AG04449 (cell line): ENCODE measurements at places on chromosomes 5 and 9.

GRCh38 chr9:33146298-33146697 lies 20.8 kb downstream of the B4GALT1 start:
- DNase-seq = no peak

DNA sequence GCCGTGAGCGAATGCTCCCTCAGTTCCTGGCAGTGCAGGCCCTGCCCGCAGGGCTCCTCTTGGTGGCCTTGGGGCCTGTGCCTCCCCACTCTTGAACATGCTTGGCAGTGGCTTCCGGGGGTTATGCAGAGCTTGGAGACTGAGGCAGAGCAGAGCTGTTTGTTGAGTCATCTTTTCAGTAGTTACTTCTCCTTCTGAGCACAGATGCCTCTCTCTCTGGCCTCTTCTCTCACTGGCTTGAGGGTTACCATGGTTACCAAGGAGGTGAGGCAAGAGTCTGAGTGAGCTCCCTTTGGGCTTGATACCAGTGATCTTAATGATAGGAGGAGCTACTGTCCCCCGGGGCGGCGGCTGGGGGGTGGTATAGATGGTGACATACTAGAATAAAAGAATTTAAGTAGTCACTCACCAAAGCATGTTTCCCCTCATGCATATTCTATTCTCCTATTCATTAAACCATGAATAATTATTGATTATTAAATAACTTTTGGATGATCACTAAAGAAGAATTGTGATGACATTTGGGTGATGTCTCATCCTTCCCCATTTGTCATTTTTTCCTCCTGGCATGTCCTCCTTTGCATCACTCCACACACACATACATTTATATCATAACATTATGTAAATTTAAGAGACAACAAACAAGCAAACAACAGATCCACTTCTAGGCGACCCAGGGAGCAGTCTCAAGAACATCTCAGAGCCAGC lies 111.1 kb downstream of the ARHGAP26 start:
- DNase-seq = peak; percentile 65

DNA sequence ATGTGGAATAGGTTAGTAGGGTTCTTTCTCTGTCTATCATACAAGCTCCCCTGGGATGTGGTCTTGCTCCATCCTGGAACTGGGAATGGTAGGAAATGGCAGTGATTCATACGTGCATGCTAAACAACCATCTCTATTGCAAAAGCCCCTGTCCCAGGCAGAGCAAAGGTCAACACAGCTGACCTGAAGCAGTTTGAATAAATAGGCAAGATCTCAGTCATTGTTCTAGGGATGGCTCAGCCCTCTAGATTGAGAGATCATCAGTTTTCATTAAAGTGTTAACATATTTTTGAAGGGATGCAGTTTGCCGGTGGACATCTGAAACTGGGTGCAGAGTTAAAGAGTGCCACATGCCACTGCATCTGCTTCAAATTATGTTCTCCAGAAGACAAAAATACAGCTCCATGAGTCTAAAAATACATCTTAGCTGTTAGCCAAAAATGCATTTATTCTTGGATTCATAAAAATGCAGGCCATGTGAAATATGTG lies 224.1 kb downstream of the ESM1 start:
- DNase-seq = peak; percentile 90

- no peak for DNase-seq
Measured at GRCh38 chr5:149498724-149499336, 52.4 kb downstream of the CSNK1A1 start.

DNA sequence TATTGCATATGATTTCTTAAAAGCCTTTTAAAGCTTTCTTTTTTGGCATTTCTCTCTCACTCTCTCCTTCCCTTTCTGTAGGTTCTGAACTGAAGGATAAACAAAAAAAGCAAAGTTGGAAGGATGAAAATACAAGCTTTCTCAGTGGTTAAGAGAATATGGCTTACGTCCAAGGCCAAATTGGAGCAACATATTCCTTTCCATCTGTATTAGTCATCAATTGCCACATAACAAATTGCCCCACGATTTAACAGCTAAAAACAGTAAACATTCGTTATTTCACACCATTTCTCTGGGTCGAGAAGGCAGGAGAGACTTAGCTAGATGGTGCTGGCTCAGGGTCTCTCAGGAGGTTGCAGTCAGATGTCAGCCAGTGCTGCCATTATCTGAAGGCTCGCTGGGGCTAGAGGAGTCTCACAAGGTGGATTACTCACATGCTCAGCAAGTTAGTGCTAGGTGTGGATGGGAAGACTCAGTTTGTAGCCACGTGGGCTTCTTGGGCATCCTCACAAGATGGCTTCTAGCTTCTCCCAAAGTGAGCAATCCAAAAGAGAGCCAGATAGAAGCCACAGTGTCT lies 2.0 kb upstream of the ROR2 start:
- no peak for DNase-seq

DNA sequence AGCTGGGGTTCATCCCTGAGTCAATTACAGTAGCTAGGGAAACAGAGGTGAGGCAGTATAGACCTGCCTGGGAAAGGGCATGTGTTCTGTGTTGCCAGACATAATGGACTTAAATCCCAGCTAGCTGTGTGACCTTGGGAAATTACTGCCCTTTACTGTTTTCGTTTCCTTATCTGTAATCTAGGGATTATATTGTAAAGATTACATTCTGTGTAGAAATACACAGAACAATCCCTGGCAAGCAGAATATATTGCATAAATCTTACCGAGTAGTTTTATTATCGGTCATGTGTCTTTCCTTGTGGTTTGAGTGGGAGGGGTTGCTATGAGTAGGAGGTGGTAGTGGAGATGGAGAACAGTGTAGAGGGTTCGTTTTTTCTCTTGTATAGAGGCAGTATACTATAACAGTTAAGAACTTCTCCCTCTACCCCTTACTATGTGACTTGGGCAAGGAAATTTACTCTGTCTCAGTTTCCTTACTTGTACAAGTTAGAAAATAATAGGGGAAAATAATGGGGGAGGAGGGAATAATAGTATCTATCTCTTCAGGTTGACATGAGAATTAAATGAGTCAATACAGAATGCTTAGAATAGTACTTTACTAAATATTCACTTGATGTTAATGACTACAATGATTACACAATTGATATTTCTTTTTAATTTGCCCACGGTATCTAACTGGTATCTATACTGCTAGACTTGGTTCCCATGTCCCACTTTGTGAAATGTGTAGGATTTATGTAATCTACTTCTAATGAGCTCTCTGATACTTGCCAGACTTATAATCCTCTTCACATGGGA lies 7.1 kb upstream of the DMXL1 start:
- no peak for DNase-seq

- no peak for DNase-seq
Measured at GRCh38 chr5:37207802-37208201, 41.4 kb downstream of the CPLANE1 start.

DNA sequence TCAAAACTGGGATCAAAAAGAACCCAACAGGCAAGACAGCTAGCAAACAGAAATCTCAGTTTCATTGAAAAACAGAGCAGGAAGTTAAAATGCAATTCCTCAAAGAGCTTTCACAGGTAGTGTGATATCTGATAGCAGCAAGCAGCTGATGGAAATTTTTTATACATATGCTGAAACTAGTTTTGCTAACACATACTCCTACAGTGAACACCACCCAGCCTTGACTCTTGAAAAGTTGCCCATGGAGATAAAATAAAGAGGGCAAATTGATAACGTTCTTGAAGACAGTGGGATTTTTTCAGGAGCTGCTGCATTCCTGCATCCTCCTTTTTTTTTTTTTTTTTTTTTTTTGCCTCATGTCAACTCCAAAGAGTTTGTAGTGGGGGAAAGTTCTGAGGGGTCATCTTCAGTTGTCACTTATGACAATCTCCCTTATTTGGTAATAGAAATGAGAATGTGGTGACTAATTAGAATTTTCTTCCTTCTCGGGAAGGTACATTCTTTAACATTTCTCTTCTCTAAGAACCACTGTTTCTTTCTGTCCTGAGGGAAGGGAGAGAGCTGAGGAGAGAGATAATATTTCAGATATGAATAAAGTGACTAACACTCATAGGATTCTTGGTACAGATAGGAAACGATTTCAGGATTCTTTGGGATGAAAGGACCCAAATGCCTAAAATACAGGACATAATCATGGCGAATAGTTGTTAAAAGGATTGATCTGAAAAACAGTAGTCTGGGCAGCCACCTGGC lies 24.6 kb downstream of the SH3RF2 start:
- DNase-seq = no peak

- DNase-seq = peak; percentile 82
Measured at GRCh38 chr5:149561848-149562247, 10.6 kb upstream of the CSNK1A1 start.
